Epithelial cell of esophagus (primary cell): ENCODE measurements at places on chromosomes 2 and 18.

- DNase-seq = no peak
Observed at GRCh38 chr2:157840568-157841156, 35.5 kb downstream of the ACVR1 start.

- no peak for DNase-seq
Observed at GRCh38 chr2:161199912-161200701, 39.9 kb downstream of the TANK start.

- DNase-seq = no peak
Observed at GRCh38 chr2:120778244-120778643, 42.6 kb downstream of the GLI2 start.

GRCh38 chr18:55085557-55086285 lies 126.5 kb upstream of the CCDC68 start:
- DNase-seq = no peak

DNA sequence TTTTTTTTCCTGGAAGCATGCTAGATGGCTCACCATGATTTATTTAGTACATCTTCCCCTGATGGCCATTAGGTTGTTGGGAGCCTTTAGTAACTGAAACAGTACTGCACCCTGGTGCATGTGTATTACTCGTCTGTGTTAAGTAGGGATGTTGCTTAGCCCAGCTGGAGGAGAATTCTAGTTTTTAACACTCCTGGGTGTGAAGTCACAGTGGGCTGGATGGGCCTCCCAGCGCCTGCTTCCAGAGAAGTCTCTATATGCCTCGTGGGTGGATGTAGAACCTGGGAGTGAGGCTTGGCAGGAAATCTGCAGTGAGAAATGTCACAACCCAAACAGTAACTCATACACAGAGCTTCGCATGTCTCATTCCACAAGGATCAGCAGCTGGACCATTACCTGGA lies 28.9 kb upstream of the NT5DC4 start:
- DNase-seq = peak; percentile 71

GRCh38 chr2:47984041-47984440 lies 77.7 kb upstream of the FBXO11 start:
- DNase-seq = no peak

- no peak for DNase-seq
Observed at GRCh38 chr2:108637304-108637669, 82.0 kb upstream of the RANBP2 start.

GRCh38 chr2:60608679-60609078 lies 55.2 kb upstream of the BCL11A start:
- DNase-seq = peak; percentile 28

DNA sequence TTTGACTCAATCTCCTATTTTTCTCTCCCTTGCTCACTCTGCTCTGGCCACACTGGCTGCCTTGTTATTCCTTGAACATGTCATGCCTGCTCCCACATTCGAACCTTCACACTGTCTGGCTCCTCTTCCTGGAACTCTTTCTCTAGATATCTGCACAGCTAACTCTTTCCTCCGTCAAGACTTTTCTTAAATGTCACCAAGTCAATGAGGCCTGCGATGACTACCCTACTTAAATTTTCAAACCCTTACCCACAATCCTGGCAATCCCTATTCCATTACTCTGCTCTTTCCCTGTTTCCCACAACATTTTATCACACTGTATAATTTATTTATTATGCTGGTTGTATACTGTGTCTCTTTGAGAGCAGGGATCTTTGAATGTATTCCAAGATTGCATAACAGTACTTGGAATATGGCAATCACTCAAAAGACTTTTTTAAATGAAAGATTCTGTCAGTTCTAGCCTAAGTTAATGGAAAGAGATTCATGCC lies 206.2 kb downstream of the SRBD1 start:
- no peak for DNase-seq

GRCh38 chr2:202589582-202589949 lies 45.2 kb upstream of the FAM117B start:
- DNase-seq = no peak

GRCh38 chr2:102224824-102225739 lies 38.3 kb downstream of the IL1RL2 start:
- peak; percentile 69 for DNase-seq

DNA sequence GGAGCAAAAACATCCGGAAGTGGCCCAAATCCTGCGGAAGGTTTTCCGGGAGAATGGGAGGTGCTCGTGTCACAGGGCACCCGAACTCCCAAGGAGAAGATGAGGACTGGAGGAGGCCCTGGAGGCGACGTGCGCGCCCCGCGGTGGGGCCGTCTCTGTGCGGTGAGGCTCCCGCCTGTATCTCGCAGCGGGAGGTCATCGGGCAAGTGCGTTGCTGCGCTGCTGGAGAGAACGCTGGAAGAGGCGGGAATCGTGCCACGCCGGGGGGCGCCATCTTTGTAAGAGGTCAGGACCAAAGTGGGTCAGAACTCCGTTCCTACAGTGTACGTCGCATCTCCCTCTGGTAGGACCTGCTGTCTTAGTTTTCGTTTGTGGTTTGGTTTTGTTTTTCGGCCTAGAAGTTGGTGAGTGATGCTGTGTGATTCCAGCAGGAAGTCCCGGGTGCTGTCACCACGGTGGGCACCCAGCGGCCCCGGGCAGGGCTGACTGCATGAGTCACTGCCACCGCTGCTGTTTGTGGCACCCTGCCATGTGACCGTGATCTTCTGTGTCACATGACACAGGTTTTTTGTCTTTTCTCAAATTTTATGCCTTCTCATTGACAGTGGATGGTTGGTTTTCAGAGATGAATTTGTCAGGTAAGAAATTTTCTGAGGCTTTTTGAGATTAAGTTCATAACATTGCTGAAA lies 21.5 kb upstream of the ATP9B start:
- no peak for DNase-seq

DNA sequence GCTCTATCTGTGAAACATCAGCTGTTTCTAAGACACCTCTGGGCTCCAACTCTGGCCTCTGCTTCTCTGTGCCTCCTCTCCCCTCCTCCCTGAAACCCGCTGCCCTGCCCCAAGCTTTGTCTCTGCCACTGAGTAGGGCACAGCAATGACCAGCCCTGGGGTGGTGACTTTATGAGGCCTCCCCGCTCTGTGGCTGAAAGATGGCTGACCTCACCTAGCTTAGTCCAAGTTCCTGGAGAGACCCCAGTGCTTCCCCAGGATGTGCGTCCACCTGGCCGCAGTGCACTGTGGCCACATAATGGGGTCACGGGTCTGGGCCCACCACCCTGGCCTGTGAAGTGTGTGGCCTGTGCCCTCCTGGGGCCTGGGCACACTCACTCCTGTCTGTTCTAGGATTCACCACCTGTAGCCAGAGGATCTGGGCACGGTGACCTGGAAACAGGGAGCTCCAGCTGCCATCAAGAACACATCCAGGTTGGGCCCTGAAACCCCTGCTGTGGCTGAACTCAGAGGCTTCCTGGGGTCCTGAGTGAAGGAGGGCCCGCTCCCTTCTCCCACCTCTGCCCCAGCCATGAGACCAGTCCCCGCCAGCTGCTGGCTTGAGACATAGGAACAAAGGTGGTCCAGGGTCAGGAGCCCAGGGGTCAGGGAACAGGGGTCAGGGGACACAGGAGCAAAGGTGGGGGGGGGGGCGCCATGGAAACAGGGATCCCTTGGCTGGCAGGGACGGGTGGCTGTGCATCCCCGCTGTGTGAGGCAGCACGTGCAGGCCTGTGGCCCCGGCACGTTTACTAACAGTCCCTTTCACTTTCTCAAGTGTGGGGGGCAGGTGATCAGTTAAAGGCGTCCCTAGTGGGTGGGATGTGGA lies 29.3 kb upstream of the OTOS start:
- no peak for DNase-seq

GRCh38 chr2:108428286-108429009 lies 20.6 kb upstream of the GCC2 start:
- no peak for DNase-seq
